Transverse colon (tissue), 4 donors: ENCODE measurements at places on chromosomes 5 and 9.
A peak's percentile ranks its signal among the peaks of the same experiment; 100 is the strongest.

DNA sequence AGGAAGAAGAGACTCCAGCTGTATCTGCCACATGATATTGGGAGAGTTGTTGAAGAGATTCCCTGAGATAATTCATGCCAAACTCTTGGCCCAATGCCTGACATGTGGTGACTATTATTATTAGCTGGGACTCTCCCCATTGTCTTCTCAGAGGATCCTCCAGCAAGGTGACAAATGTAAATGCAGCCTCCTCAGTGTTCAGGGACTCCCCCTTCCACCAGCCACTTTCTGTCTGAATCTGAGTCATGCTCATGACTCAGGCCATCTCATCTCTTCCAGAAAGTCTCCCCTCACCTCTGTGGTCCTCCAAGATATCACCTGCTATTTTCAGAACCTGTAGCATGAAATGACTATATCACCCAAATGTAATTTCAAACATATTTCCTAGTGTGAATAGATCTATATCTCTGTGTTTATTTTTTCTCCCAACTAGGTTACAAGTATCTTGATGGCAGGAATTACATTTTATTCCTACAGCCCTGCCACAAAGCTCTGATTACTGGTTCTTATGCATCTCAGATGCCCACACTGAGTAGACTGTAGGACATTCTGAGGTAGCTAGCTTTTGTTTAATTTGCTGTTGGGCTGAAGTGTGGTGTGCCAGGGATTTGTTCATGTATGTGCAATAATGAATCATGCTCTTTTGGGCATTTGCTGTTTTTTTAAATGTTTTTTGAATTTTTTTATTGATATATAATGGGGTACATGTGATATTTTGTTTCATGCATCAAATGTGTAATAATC lies 126.6 kb upstream of the IL12B start:
- DNase-seq: no peak

DNA sequence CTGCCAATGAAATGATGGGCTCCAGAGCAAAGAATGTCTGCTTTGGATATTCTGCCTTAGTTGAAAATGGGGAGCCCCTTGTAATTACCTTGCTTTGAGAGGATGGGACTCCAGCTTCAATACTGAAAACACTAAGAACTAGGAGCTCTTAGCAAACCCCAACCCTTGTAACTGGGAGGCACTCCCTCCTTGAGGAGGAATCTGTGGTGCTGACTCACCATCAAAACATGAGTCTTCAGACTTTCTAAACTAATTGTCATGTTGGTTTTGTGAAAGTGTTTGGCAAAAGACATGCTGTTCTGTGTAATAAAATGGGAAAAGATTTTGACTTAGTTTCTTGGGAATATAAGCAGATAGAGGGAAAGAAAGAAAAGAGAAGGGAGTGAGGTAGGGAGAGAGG lies 91.9 kb upstream of the PTPRD start:
- DNase-seq: no peak

GRCh38 chr9:7791394-7791793 lies 8.2 kb downstream of the DMAC1 start:
- DNase-seq: no peak

DNA sequence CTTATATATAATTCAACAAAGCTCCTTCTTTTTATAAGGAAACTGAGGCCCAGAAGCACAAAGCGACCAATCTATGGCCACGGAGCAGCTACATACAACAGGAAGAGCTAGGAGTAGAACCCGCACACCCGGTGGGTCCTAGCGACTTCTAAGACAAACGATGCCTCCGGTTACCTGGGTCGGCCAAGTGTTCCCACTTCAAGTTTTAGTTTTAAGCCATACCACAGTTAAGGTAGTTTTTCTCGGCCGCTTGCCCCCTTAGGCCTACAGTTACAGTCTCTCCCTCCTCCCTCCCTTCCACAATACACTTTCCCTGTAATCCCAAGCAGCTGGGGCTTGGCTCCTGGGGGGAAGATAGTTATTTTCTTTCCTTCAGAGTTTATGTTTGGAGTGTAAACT lies 533 bp downstream of the SREK1IP1 start:
- peak; percentile 15 for DNase-seq
